Aorta (tissue), 5 donors: ENCODE measurements at places on chromosomes 6 and 20. TPM values are rescaled to one million over a fixed set of nuclear protein-coding genes. Genes with fewer than 3 reads are reported as not detected.

Gene PEX6
- total RNA-seq: 16.1 TPM

- DNase-seq: no peak
Measured at GRCh38 chr6:35258858-35259193, 709 bp upstream of the ZNF76 start.

GRCh38 chr6:69391106-69391505, 405.7 kb downstream of the LMBRD1 start:
- DNase-seq: no peak

Gene SF3B5
- 82.4 TPM for total RNA-seq

GRCh38 chr6:3530515-3530914, 73.7 kb upstream of the SLC22A23 start:
- DNase-seq: no peak

- no peak for DNase-seq
Measured at GRCh38 chr6:123091091-123091895, 95.3 kb downstream of the CLVS2 start.

Gene C4B
- 149 TPM for total RNA-seq

DNA sequence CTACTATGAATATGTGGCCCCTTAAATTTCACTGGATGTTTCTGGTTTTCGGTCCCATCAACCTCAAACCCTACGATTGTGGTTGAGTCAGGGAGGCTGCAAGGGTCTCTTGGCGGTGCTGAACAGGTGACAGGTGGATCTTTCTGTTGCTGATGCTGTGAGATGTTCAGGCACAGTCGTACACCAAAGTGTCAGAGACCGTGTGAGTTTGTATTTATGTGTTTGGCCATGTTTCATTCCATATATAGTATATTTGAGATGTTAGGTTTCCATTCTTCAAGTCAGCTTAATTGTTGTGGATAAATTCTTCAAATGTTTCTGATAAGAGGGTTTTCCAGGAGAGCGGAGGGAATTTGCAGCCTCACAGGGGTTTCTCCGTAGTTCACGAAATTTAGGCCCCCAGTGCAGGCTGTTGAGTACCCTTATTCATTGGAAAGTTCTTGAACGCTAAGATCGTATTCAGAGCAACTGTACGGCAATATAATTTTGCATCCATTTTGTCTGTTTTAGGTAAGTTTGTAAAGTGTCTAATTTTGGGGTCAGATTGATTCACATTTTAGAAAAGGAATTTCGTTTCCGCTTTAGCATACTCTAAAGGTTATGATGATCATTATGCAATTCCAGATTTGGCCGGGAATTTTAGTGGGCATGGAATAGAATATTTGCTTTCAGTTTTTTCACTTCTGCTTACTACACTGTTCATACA, 1.2 kb downstream of the TAB2 start:
- DNase-seq: no peak

DNA sequence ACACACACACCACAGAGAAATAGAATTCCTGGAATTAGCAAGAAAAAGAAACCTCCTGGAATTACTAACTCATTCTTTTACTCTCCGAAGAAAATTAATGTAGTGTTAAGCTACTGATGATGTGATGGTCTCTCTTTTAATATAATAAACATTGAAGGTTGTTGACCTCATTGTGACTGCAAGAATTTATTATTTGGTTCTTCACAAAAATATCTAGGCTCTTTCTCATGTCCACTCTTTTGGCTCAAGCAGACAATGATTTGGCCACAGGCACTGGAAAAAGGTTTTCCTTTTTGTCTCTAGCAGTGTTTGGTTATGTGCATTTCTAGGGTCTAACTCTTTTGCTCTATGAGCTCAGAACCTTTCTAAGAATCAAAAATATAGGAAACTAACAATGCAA, 811.9 kb downstream of the TENT5A start:
- DNase-seq: no peak

GRCh38 chr20:53444401-53445149, 149.1 kb downstream of the ZNF217 start:
- no peak for DNase-seq

Gene ESR1
- 12.3 TPM for total RNA-seq

Gene TBXT
- total RNA-seq: not detected

- DNase-seq: no peak
Measured at GRCh38 chr20:56793916-56794315, 164.8 kb downstream of the TFAP2C start.

Gene HELZ2
- total RNA-seq: 23.2 TPM

Gene TRIM31
- not detected for total RNA-seq

DNA sequence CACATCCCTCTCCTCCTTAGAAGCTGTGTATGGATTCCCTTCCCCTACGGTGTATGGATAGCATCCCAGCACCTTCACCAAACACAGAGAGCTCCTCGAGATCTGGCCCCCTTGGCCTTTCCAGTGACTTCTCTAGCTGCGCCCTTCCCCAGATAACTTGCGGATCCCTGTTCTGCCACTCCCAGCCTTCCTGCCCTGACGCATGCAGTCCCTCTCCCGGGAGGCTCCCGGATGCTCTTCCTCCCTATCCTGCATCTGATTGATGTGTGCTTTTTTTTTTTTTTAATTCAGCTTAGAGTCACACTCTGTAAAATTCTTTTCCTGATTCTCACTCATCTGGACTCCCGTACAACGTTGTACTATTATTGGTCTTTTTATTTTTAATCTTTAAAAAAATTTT, 44.8 kb downstream of the GCNT2 start:
- no peak for DNase-seq

- no peak for DNase-seq
Measured at GRCh38 chr6:140414966-140415620, 1040.6 kb upstream of the CITED2 start.

- no peak for DNase-seq
Measured at GRCh38 chr6:4588581-4588980, 187.6 kb upstream of the CDYL start.

- DNase-seq: no peak
Measured at GRCh38 chr6:75808507-75808906, 59.5 kb downstream of the MYO6 start.

Gene LEMD2
- 46.6 TPM for total RNA-seq

Gene ATP9A
- total RNA-seq: 49.0 TPM

Gene RSPH9
- total RNA-seq: 0.75 TPM

- DNase-seq: no peak
Measured at GRCh38 chr6:96236471-96236870, 220.7 kb downstream of the FUT9 start.

Gene EYS
- not detected for total RNA-seq

GRCh38 chr6:148535976-148536375, 193.3 kb downstream of the SASH1 start:
- DNase-seq: no peak

GRCh38 chr6:6972456-6972855, 135.3 kb upstream of the RREB1 start:
- no peak for DNase-seq

- no peak for DNase-seq
Measured at GRCh38 chr6:124297507-124297906, 493.8 kb downstream of the NKAIN2 start.
